CMK (cell line): ENCODE measurements at places on chromosomes 2 and 18.

DNA sequence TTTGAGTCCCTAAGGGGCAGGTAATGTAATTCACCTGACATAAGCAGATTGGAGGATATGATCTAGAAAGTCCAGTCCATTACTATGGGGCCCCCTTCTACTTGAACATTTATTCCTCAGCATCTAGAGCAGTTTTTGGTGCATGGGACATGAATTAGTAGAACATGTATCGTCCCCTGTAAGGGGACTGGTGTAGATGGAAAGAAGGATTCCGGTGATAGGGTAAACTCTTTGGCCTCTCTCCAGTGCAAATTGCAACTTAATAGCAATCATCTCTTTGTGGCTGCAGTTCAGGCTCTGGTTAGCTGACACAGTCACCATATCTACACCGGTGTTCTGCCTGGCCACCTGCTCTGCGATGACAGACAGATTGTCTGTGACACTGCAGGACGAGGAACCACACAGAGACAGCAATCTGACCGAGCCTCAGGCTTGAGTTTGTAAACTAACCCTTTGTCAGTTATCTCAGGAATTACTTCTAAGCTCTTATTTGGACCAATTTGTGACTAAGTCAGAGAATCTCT is 6.4 kb upstream of the SLC8A1 start:
- DNase-seq, result no peak

- no peak for DNase-seq
Measured at GRCh38 chr2:111617299-111618225, 266.4 kb downstream of the ANAPC1 start.

GRCh38 chr2:143548032-143548431 is 418.8 kb downstream of the ARHGAP15 start:
- DNase-seq, result no peak

- no peak for DNase-seq
Measured at GRCh38 chr2:880201-880970, 70.3 kb upstream of the SNTG2 start.

GRCh38 chr2:18885457-18885856 is 296.1 kb upstream of the NT5C1B start:
- no peak for DNase-seq

- DNase-seq, result peak; percentile 45
Measured at GRCh38 chr18:57561728-57562423, 24.6 kb downstream of the FECH start.

GRCh38 chr2:184920451-184920965 is 322.2 kb downstream of the ZNF804A start:
- DNase-seq, result no peak

DNA sequence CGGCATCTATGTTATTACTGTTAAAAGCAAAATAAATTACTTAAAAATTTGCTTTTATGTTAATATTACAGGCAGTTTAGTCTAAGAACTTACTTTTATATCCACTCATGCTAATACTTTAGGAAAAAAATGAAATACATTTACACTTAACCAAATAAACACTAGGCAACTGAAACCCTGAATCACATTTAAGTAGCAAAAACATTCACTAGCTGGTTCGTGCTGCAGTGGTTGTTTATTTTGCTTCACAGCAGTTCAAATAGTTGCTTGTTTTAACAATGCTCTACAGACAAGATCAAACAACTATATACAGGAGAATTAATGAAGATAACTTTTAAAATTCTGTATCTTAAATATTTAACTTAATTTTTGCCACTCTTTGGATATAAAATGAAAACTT is 60.8 kb downstream of the ABCG8 start:
- DNase-seq, result no peak
